ENCODE measurements at places on chromosomes 7 and 10. TPM values are rescaled to one million over a fixed set of nuclear protein-coding genes. Genes with fewer than 3 reads are reported as not detected.

The PBLD gene
- 5.7 TPM for total RNA-seq

The C10orf105 gene
- under 0.01 TPM for total RNA-seq

The VSTM4 gene
- total RNA-seq, result 2.5 TPM

The NKX1-2 gene
- total RNA-seq, result not detected

The ACTR3C gene
- total RNA-seq, result not detected

The AMZ1 gene
- total RNA-seq, result 0.54 TPM

The SPDYE2B gene
- total RNA-seq, result not detected

The TEX47 gene
- not detected for total RNA-seq

The CREB5 gene
- 11.1 TPM for total RNA-seq

The SNX10 gene
- total RNA-seq, result not detected

The FFAR4 gene
- not detected for total RNA-seq

The BRAF gene
- 16.9 TPM for total RNA-seq

The CALY gene
- not detected for total RNA-seq

The TFR2 gene
- total RNA-seq, result under 0.01 TPM

The OR2A7 gene
- not detected for total RNA-seq

The ACSL5 gene
- 1.1 TPM for total RNA-seq

The BICC1 gene
- 38.9 TPM for total RNA-seq

DNA sequence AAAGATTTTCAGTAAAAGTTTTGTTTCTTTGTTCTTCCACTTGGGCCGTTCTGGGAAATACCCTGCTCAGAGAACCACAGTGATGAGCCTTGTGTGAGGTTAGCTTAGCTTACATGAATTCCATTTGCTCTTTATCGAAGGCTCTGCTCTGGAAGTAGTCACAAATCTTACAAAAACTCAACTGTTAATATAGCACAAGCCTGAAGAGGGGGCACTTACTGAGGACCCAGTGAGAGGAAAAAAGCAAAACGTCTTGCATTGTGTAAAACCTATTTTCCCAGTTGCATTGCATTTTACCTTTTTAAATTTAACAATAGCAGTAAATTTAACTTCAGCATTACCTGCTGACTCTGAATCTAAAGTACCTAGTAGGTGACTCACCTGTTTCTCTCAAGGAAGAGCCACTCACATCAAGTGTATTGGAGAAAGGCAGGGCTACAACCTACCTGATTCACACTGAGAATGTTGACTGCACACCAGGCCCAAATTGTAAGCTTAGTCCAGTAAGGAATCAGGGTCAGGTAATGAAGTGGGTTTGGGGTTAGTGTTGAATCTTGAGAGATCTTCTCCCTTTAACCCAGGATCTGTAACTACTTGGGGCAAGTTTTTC, 42.3 kb downstream of the PPP1R17 start:
- H3K27me3 ChIP-seq, result no peaks in the 10 kb centered on the region
- H3K36me3 ChIP-seq, result no peaks in the 10 kb centered on the region
- H3K4me3 ChIP-seq, result no peak overlapping the region
- no peak for DNase-seq
- H3K27ac ChIP-seq, result no peak overlapping the region

- DNase-seq, result no peak
- no peaks in the 10 kb centered on the region for H3K27me3 ChIP-seq
- H3K4me1 ChIP-seq, result no peaks in the 10 kb centered on the region
Observed at GRCh38 chr7:95330204-95330960, 6.0 kb upstream of the PON1 start.

GRCh38 chr10:103394180-103394579, 2.1 kb downstream of the ATP5MK start:
- DNase-seq, result no peak
- no peak overlapping the region for H3K4me3 ChIP-seq
- H3K4me1 ChIP-seq, result peaks cover 8% of the 10 kb centered on the region
- H3K27ac ChIP-seq, result no peak overlapping the region
- H3K27me3 ChIP-seq, result no peaks in the 10 kb centered on the region

GRCh38 chr10:22750131-22750530, 35.8 kb upstream of the PIP4K2A start:
- no peak overlapping the region for H3K4me3 ChIP-seq
- H3K36me3 ChIP-seq, result no peaks in the 10 kb centered on the region
- DNase-seq, result peak; percentile 5

GRCh38 chr10:79361726-79362397, 14.6 kb downstream of the PPIF start:
- H3K27me3 ChIP-seq, result no peaks in the 10 kb centered on the region
- H3K4me1 ChIP-seq, result no peaks in the 10 kb centered on the region
- H3K4me3 ChIP-seq, result no peak overlapping the region
- H3K27ac ChIP-seq, result no peak overlapping the region

- H3K4me1 ChIP-seq, result peaks cover 2% of the 10 kb centered on the region
- H3K27ac ChIP-seq, result no peak overlapping the region
- H3K27me3 ChIP-seq, result peaks cover 2% of the 10 kb centered on the region
- no peaks in the 10 kb centered on the region for H3K36me3 ChIP-seq
Observed at GRCh38 chr10:119700321-119700954, 25.4 kb upstream of the INPP5F start.

GRCh38 chr7:16098585-16099179, 322.7 kb downstream of the CRPPA start:
- H3K27me3 ChIP-seq, result no peaks in the 10 kb centered on the region
- H3K27ac ChIP-seq, result no peak overlapping the region
- H3K4me3 ChIP-seq, result no peak overlapping the region
- H3K4me1 ChIP-seq, result no peaks in the 10 kb centered on the region
- DNase-seq, result peak; percentile 16
- no peaks in the 10 kb centered on the region for H3K36me3 ChIP-seq

DNA sequence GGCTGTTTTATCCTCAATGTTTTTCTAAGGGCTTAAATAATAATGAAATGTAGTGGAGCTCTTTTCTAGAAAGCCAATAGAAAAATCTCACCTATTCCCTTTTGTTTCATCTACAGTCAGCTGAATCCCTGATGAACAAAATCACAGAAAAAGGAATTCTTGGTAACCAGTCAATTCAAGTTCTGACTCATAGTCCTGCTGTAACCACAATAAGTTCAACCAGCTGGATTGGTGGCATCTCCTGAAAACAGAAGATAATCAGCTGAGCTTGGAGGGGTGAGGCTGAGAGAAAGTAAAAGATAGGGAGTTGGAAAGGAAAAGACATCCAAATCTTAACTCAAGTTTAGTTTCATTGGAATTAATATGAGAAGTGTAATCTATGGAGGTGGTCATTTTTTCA, 772.1 kb downstream of the CCSER2 start:
- no peaks in the 10 kb centered on the region for H3K36me3 ChIP-seq
- no peaks in the 10 kb centered on the region for H3K4me1 ChIP-seq
- H3K27me3 ChIP-seq, result no peaks in the 10 kb centered on the region
- no peak overlapping the region for H3K4me3 ChIP-seq
- no peak overlapping the region for H3K27ac ChIP-seq
- DNase-seq, result no peak

- no peaks in the 10 kb centered on the region for H3K27me3 ChIP-seq
- H3K36me3 ChIP-seq, result peaks cover 7% of the 10 kb centered on the region
- no peak overlapping the region for H3K4me3 ChIP-seq
- H3K27ac ChIP-seq, result no peak overlapping the region
- 0 out of 2 replicates have a peak, but pooled peaks cover 1% of the 10 kb centered on the region for H3K4me1 ChIP-seq
- no peak for DNase-seq
Observed at GRCh38 chr7:127683776-127684681, 32.0 kb downstream of the SND1 start.

DNA sequence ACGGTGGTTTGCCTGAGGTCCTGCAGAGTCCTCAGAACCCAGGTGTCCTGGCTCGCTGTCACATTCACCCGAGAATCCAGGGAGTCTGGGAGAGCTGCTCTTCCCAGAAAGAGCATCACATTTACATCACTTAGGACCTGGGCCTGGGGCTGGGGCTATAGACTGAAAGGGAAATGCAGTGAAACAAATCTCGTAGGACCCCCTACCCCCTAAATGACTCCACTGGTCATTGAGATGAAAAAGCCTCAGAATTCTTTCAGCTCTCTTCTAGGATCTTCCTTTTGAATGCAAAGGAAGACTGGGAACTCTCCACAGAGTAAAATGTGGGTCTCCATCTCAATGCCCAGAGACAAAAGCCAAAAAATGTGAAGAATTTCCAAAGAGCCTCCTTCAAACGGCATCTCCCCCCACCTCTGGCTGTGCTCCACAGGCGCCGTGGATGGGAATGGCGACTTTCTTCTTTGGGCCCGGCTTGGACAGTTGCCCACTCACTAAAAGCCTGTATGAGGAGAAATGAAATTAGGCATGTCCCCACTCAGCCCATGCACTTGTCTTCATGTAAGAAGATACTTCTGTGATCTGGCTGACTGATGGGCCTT, 49.0 kb upstream of the PODXL start:
- no peak for DNase-seq
- no peak overlapping the region for H3K27ac ChIP-seq
- H3K4me1 ChIP-seq, result peaks cover 5% of the 10 kb centered on the region
- no peak overlapping the region for H3K4me3 ChIP-seq

- peaks cover 10% of the 10 kb centered on the region for H3K27me3 ChIP-seq
- peaks cover 4% of the 10 kb centered on the region for H3K4me1 ChIP-seq
- DNase-seq, result no peak
- H3K36me3 ChIP-seq, result no peaks in the 10 kb centered on the region
- no peak overlapping the region for H3K4me3 ChIP-seq
- no peak overlapping the region for H3K27ac ChIP-seq
Observed at GRCh38 chr7:45203036-45203435, 45.4 kb downstream of the RAMP3 start.

- DNase-seq, result no peak
- H3K27ac ChIP-seq, result no peak overlapping the region
- no peaks in the 10 kb centered on the region for H3K27me3 ChIP-seq
- no peaks in the 10 kb centered on the region for H3K4me1 ChIP-seq
- H3K4me3 ChIP-seq, result no peak overlapping the region
- no peaks in the 10 kb centered on the region for H3K36me3 ChIP-seq
Observed at GRCh38 chr7:50768485-50769474, 13.9 kb downstream of the GRB10 start.

- H3K4me1 ChIP-seq, result peaks cover 3% of the 10 kb centered on the region
- H3K4me3 ChIP-seq, result no peak overlapping the region
- H3K36me3 ChIP-seq, result no peaks in the 10 kb centered on the region
- no peak overlapping the region for H3K27ac ChIP-seq
- no peak for DNase-seq
- H3K27me3 ChIP-seq, result peaks cover 17% of the 10 kb centered on the region
Observed at GRCh38 chr7:140404565-140405065, 757 bp downstream of the RAB19 start.

- H3K27me3 ChIP-seq, result no peaks in the 10 kb centered on the region
- no peaks in the 10 kb centered on the region for H3K36me3 ChIP-seq
- peaks cover 17% of the 10 kb centered on the region for H3K4me1 ChIP-seq
- H3K4me3 ChIP-seq, result no peak overlapping the region
Observed at GRCh38 chr10:30062090-30062489, 2.7 kb upstream of the JCAD start.

DNA sequence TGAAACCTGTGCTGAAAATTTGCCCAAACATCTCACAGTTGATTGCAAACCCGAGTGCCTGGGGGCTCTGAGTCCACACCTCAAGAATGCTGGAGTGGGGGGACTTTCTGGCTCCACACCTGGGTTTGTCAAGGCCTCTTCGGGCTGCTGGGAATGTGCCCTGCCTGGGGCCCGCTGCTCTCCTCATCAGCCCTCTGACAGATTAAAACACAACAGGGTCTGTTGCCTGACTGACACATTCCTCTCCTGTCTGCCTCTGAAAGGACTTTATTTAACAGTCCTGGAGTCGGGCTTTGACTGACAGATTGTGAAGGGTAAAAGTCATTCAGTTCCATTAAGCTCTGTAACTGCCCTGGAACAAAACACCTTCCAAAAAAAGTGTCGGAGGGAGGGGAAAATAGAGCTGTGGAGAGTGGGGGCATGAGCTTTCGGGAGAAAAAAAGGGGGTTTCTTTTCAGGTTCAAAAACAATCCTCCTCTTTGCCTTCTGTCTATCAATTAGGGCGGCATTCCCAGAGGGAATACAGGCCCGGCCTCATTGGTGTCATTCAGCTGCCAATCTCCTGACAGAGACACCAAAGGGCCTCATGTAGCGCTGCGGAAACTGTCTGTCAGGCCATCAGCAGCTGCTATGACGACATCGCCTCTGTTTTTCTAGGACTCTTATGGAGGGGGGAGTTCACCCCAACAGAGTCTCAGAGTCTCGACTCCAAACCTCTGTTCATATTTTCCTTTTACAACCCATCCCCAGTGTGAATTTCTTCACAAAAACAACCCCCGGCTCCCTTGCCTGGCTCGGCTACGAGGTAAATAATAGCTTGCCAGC, 398.8 kb upstream of the NFE2L3 start:
- no peak overlapping the region for H3K4me3 ChIP-seq
- H3K36me3 ChIP-seq, result no peaks in the 10 kb centered on the region
- no peak for DNase-seq
- peaks cover 2% of the 10 kb centered on the region for H3K4me1 ChIP-seq
- no peaks in the 10 kb centered on the region for H3K27me3 ChIP-seq

DNA sequence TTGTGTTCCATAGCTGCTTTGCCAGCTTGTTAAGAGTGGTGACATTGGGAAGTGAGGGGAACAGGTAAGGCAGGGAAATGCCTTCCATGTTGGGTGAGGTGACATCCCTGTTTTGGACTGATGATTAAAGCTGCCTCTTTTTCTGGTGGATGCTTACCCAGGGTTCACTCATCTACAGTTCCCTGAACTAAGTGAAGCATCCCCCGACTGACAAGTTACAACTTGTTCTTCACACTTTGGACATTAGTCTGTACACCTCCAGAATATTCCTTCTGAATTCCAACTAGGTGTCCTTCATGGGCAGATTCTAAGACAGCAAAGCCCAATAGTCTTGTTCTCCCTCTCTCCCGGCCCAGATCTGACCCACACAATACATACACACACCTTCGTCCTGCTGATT, 63.4 kb downstream of the HDAC9 start:
- no peaks in the 10 kb centered on the region for H3K27me3 ChIP-seq
- no peak overlapping the region for H3K27ac ChIP-seq
- DNase-seq, result no peak
- H3K36me3 ChIP-seq, result no peaks in the 10 kb centered on the region

DNA sequence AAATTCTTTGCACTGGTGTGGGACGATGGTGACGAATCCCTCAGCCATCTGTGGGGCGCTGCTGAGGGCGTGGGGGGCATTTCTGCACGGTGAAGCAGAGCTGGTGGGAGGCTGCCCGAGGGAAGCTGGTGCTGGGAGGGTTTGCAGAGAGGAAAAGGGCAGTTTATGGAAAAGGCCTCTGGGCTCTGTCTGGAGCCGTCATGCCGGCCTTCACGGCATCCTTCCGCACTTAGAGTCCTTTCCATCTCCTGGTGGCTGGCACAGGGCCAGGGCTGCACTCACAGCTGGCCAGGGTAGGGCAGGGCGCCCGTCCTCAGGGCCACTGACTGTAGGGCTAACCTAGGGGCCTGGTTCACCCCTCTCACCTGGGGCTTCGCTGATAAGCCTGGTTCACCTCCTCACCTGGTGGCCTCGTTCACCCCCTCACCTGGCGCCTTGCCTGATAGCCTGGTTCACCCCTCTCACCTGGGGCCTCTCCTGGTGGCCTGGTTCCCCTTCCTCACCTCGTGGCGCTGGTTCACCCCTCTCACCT, 598 bp upstream of the AMZ1 start:
- DNase-seq, result peak; percentile 75
- H3K27ac ChIP-seq, result no peak overlapping the region
- peaks cover 9% of the 10 kb centered on the region for H3K27me3 ChIP-seq
- H3K4me3 ChIP-seq, result no peak overlapping the region
- H3K36me3 ChIP-seq, result no peaks in the 10 kb centered on the region

- no peak overlapping the region for H3K4me3 ChIP-seq
- no peaks in the 10 kb centered on the region for H3K36me3 ChIP-seq
- no peak overlapping the region for H3K27ac ChIP-seq
- H3K4me1 ChIP-seq, result no peaks in the 10 kb centered on the region
- H3K27me3 ChIP-seq, result peaks cover 1% of the 10 kb centered on the region
Observed at GRCh38 chr7:28977881-28978280, 19.8 kb upstream of the TRIL start.

- H3K27me3 ChIP-seq, result no peaks in the 10 kb centered on the region
- no peak overlapping the region for H3K27ac ChIP-seq
- no peaks in the 10 kb centered on the region for H3K36me3 ChIP-seq
- H3K4me1 ChIP-seq, result peaks cover 6% of the 10 kb centered on the region
- no peak overlapping the region for H3K4me3 ChIP-seq
- no peak for DNase-seq
Observed at GRCh38 chr7:81665236-81665635, 104.6 kb downstream of the HGF start.
